ENCODE measurements at places on chromosomes 12 and 14.

GRCh38 chr14:103512701-103513611, 9.7 kb downstream of the CKB start:
- peak; percentile 94 for DNase-seq

DNA sequence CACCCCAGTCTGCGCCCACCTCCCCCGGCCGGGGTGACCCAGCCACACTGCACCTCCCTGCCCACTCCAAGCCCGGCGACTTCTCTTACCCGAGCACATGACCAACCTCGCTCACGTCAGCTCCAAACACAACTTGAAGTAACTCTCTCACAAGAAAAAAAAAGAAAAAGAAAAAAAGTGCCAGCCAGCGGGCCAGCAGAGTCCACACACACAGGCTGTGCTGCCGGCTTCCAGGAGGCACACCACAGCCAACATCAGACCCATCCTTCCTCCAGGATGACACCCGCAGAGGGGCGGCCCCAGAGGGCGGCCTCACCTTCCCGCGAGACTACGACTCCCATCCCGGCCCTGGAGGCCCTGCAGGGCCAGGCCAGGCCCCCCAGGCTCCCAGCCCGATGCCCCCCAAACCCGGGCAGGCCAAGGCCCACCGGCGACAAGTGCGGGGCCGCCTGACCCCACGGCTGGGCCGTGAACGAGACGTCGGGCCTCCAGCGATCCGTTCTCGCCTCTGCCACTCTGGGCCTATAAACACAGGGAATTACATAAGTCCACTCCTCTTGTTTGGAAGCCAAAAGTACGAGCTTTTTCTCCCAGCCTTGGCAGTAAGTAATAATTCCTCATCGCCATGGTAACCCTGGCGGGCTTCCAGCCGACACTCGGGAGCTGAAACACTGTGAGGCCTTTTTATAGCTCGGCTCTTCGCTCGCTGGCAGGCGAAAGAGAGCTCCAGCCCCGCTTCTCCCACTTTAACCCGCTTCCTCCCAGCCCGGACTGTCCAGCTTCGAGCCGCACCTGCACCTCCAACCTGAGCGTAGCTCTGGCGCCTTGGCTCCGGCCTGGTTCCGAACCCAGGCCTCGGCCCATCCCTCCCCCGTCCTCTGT, 49.1 kb downstream of the NCOR2 start:
- peak; percentile 78 for DNase-seq

DNA sequence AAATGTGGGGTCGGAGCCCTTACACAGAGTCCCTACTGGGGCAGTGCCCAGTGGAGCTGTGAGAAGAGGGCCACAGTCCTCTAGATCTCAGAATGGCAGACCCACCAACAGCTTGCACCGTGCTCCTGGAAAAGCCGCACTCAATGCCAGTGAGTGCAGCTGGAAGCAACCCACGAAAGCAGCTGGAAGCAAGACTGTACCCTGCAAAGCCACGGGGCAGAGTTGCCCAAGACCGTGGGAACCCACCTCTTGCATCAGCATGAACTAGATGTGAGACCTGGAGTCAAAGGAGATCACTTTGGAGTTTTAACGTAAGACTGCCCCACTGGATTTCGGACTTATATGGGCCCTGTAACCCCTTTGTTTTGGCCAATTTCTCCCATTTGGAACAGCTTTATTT, 12.3 kb downstream of the GTF2A1 start:
- DNase-seq = no peak

- no peak for DNase-seq
Measured at GRCh38 chr14:56358851-56359614, 220.6 kb upstream of the TMEM260 start.

- DNase-seq = no peak
Measured at GRCh38 chr14:70186900-70187451, 1.8 kb downstream of the SLC8A3 start.

DNA sequence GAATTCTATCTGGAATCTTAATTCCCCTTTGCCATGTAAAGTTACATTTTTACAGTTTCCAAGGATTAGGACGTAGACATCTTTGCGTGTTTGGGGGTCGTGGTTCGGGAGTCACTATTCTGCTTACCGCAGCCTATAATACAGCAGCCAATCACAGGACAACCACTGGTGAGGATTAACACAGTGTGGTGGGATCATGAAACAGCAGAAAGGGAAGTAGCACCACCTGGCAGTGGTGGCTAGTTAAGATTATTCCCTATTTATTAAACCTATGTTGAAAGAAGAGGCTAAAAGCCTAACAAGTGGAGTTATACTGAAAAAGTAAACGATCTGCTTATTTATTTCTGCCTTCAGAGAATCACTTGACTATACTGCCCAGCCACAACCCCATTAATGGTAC, 71.7 kb downstream of the IPO8 start:
- DNase-seq = no peak

- DNase-seq = no peak
Measured at GRCh38 chr12:125343649-125344048, 278.4 kb downstream of the AACS start.

GRCh38 chr12:109500406-109501185, 23.2 kb downstream of the UBE3B start:
- no peak for DNase-seq

GRCh38 chr12:58026897-58027891, 85.8 kb downstream of the ATP23 start:
- DNase-seq = no peak
